Pancreas (tissue), 10 donors: ENCODE measurements at places on chromosomes 3 and 15. TPM values are rescaled to one million over a fixed set of nuclear protein-coding genes. Genes with fewer than 3 reads are reported as not detected.

The DAPK2 gene
- 6.2 TPM for total RNA-seq

The SNRK gene
- 17.2 TPM for total RNA-seq

The TRA2B gene
- total RNA-seq: 59.1 TPM

The PCSK6 gene
- 1.3 TPM for total RNA-seq

The RTP4 gene
- total RNA-seq: 5.5 TPM

The TMEM266 gene
- 3.3 TPM for total RNA-seq

DNA sequence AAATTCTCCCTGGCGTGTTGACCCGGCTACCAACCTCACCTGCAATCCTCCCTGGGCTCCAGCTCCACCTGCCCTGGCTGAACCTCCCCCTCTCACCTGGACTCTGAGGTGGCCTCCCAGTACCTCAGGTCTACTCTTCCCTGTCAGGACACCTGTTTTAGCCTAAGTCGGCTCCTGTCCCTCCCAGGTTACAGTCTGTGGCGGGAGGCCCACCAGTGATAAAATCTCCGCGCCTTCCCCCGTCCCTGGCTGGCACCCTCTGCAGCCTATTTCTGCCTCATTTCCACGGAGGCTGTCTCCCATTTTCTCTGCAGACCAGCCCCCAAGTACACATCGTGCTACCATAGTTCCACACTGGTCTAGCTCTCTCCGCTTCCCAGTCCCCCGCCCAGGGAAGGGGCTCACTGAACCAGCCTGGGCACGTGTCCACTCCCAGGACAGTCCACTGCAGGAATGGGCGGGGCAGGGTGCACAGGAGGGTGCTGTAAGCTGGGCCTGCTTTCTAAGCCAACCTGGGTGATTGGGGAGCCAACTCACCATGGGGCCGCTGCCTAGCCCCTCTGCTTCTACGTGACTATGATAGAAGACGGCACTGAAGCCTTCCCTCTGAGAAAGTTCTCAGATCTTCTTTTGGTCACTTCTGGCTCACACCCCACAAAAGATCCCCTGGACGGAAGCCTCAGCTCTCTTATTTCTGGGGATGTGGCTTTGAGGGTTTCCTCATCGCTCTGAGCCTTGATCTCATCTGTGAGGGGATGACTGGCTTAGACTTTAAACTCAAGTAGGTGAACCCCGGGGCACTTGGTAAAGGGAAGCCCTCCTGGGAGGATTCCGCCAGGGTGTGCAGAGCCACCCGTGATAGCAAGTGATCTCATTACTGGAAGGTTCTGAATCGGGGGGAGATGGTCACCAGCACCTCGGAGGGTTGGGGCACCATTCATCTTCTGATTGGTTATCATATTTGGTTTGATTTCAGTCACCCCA is 96.6 kb downstream of the NSMCE3 start:
- H3K36me3 ChIP-seq: no peaks in the 10 kb centered on the region
- no peaks in the 10 kb centered on the region for H3K27me3 ChIP-seq
- H3K27ac ChIP-seq: no peak overlapping the region
- no peak overlapping the region for H3K4me3 ChIP-seq
- no peak for DNase-seq

GRCh38 chr15:101451266-101451799 is 38.2 kb downstream of the PCSK6 start:
- H3K27me3 ChIP-seq: no peaks in the 10 kb centered on the region
- DNase-seq: no peak
- no peaks in the 10 kb centered on the region for H3K36me3 ChIP-seq

GRCh38 chr3:53815067-53815466 is 31.2 kb downstream of the CHDH start:
- H3K4me1 ChIP-seq: no peaks in the 10 kb centered on the region
- H3K27me3 ChIP-seq: no peaks in the 10 kb centered on the region
- no peak overlapping the region for H3K27ac ChIP-seq
- no peak for DNase-seq
- H3K4me3 ChIP-seq: no peak overlapping the region

DNA sequence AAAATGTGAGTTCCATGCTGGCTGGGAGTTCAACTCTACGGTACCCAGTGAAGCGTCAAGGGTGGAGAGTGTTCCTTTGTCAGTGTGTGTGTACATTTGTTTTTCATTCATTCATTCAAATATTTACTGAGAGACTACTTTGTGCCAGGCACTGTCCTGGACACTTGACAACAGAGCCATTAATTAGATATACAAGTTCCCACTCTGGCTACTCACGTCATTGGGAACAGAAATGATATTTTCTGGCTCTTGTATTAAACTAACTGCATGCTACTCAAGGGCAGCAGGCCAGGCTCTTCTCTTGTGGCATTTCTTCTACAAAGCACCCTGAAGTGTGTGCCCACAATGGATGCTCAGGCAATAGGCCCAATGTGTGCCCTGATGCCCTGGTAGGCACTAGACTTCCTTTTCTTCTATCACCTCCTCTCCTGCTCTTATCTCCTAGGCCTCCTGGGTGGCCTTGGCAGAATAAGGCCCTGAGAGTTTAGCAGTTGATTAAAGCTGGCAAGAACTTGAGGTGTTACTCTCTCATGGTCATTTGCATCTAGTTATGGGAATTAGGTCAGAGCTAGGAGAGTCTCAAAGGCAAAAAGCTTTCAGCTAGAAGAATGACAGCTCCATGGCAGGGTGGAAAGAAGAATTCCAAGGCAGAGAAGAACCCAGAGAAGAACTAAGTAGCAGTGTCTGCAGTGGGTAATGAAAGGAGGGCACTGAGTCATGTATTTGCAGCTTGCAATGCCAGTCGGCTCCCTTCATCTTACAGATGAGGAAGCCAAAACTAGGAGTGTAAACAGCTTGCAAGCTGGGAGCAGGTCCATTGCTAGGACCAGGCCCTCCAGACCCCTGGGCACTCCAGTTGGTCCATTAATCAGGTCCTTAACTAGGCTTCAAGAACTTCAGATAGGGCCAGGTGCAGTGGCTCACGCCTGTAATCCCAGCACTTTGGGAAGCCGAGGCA is 14.0 kb upstream of the SMAD3 start:
- H3K4me3 ChIP-seq: no peak overlapping the region
- no peaks in the 10 kb centered on the region for H3K36me3 ChIP-seq
- no peaks in the 10 kb centered on the region for H3K27me3 ChIP-seq
- peak overlapping the region; percentile 58 for H3K27ac ChIP-seq
- no peak for DNase-seq
- peaks cover 42% of the 10 kb centered on the region for H3K4me1 ChIP-seq

DNA sequence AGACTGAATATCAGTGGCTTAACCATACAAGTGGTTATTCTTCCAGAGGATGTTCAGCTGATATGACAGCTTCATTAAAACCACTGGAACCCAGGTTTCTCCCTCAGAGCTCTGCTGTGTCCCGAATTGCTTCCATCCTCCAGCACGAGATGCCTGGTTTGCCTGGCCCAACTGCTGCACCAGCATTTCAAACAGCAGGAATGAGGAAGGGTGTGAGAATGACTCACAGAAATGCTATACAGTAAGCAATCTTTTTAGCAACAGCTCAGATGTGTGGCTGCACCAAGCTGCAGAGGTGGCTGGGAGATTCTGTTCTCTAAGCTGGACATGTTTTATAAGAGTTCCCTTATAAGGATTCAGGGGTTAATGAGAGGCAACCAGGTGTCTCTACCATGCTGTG is 271.0 kb downstream of the GABRG3 start:
- H3K4me1 ChIP-seq: no peaks in the 10 kb centered on the region
- H3K27me3 ChIP-seq: no peaks in the 10 kb centered on the region
- no peak for DNase-seq
- no peaks in the 10 kb centered on the region for H3K36me3 ChIP-seq
- H3K27ac ChIP-seq: no peak overlapping the region

DNA sequence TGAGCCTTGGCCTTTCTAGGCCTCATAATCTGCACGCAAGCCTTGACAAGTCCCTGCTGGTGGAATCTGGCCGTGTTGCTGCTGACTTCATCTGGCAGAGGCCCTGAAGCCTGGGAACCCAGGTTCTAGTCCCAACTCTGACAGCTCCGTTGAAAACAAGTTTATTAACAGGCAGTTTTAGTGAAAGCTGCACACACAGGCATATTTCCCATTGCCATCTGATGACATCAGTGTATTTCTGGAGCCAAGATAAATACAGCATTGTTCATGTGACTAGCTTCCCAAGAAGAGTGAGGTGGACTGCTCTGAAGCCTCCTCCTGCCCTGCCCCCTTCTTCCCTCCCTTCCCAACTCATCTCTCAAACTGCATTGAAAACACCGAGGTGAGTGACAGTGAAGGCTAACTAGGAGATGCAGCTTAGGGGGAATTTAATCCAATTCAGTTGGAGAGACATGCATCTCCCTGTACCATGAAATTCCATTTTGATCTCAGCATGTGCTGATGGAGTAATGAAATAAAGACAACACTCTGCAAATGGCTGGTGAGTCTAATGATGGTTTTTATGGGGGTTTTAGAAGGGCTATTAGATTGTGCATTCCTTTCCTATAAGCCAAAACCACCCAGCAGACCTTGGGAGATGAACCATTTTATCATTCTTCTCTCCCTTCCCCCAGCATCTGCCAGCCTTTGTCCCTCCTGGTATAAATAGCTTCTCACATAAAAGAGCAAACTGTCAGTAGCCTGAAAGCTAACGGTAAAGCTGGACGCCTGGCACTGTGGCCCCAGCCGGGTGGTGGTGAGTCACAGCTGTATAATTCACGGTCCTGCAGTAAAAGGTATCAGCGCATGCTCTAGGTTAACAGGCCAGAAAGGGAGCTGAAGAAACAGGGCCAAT is 38.0 kb downstream of the PRICKLE2 start:
- peaks cover 20% of the 10 kb centered on the region for H3K4me1 ChIP-seq
- H3K27ac ChIP-seq: peak overlapping the region; percentile 57
- no peaks in the 10 kb centered on the region for H3K36me3 ChIP-seq
- DNase-seq: peak; percentile 81
- no peak overlapping the region for H3K4me3 ChIP-seq

GRCh38 chr3:186466391-186466974 is 77.7 kb downstream of the CRYGS start:
- H3K4me3 ChIP-seq: no peak overlapping the region
- H3K36me3 ChIP-seq: no peaks in the 10 kb centered on the region
- DNase-seq: no peak
- no peaks in the 10 kb centered on the region for H3K4me1 ChIP-seq

- H3K27ac ChIP-seq: no peak overlapping the region
- no peaks in the 10 kb centered on the region for H3K27me3 ChIP-seq
- DNase-seq: no peak
- peaks cover 9% of the 10 kb centered on the region for H3K4me1 ChIP-seq
Measured at GRCh38 chr3:58043933-58044332, 35.7 kb downstream of the FLNB start.

DNA sequence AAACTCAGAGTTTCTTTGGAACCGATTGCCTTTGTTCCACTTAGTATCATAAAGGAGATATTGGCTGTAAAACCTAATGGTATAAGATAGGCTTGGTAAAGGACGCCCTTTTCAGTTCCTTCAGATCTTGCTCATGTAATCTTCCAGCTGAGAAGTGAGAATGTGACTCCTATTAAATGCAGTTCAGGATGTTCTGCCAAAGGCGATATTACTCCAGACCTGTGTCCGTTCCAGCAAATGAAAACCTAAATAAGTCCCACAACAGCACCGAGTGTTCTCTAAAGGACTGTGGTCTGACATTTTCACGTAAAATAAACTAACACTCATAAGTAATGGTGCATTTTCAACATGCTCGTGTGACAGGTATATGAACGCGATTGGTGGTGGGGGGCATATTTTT is 276.2 kb downstream of the FEZF2 start:
- no peaks in the 10 kb centered on the region for H3K4me1 ChIP-seq
- no peak overlapping the region for H3K4me3 ChIP-seq
- no peak for DNase-seq

GRCh38 chr15:22966321-22967083 is 13.7 kb downstream of the CYFIP1 start:
- H3K36me3 ChIP-seq: no peaks in the 10 kb centered on the region
- peaks cover 7% of the 10 kb centered on the region for H3K4me1 ChIP-seq
- no peak for DNase-seq
- no peak overlapping the region for H3K27ac ChIP-seq
- no peaks in the 10 kb centered on the region for H3K27me3 ChIP-seq
- H3K4me3 ChIP-seq: no peak overlapping the region
